ENCODE measurements at places on chromosomes 16 and 17.

- no peak for DNase-seq
- H3K36me3 ChIP-seq, result no peaks in the 10 kb centered on the region
- H3K27ac ChIP-seq, result no peak overlapping the region
Observed at GRCh38 chr16:66976746-66977145, 11.6 kb upstream of the CES4A start.

DNA sequence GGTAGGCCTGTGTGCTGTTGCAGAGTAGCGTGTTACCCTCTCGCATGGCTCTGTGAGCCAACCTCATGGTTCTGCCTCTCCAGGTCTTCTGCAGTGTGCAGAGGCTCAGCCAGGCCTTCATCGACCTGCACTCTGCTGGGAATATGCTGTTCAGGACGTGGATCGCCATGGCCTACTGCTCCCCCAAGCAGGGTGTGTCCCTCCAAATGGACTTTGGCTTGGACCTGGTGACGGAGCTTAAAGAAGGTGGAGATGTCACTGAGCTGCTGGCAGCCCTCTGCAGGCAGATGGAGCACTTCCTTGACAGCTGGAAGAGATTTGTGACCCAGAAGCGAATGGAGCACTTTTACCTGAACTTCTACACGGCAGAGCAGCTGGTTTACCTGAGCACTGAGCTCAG, 75.8 kb upstream of the ENDOV start:
- no peak overlapping the region for H3K27ac ChIP-seq
- H3K27me3 ChIP-seq, result no peaks in the 10 kb centered on the region
- H3K4me3 ChIP-seq, result no peak overlapping the region

- H3K27me3 ChIP-seq, result no peaks in the 10 kb centered on the region
- H3K27ac ChIP-seq, result no peak overlapping the region
- no peaks in the 10 kb centered on the region for H3K36me3 ChIP-seq
- no peaks in the 10 kb centered on the region for H3K4me1 ChIP-seq
- DNase-seq, result no peak
Observed at GRCh38 chr16:63461248-63461841, 1425.1 kb upstream of the CDH8 start.

DNA sequence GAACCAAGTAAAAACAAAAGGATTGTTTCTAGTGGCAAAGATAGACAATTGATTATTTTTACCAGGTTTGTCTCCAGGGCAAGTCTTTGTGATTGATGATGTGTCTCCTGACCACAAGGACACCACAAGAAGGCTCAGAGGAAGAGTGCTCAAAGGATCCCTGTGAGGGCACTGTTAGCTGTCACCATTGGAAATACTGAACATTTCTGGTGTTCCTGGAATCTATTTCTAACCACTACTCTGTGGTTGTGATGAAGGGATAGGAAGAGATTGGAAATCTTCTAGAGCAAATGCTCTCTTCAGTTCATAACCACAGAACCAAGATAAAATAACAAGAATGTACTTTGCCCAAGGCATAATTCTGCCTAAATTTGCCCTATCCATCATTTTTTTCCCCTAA, 15.3 kb downstream of the RNF43 start:
- no peak for DNase-seq
- H3K27me3 ChIP-seq, result no peaks in the 10 kb centered on the region
- no peak overlapping the region for H3K4me3 ChIP-seq
- H3K36me3 ChIP-seq, result no peaks in the 10 kb centered on the region

DNA sequence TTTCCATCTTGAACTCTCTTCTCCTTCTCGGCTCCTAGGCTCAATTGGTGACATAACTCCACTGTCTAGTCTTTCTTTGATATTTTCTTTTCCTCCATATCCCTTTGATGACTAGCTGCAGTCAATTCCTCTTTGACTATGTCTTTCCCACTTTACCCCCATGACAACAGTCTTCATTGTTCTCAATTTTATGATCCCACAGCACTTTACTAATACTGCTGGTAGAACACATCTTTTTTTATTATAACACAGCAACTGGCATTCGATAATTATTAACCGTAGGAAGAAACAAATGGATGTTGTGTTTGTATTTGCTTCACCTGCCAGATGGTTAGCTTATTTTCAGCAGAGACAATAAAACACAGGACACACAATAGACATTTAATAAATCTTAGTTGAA, 1.3 kb downstream of the KRTAP3-3 start:
- no peaks in the 10 kb centered on the region for H3K4me1 ChIP-seq
- no peak for DNase-seq
- H3K36me3 ChIP-seq, result no peaks in the 10 kb centered on the region
- no peak overlapping the region for H3K4me3 ChIP-seq
- H3K27ac ChIP-seq, result no peak overlapping the region

GRCh38 chr17:45046537-45047125, 4.8 kb downstream of the DCAKD start:
- no peak overlapping the region for H3K4me3 ChIP-seq
- H3K36me3 ChIP-seq, result peaks cover 3% of the 10 kb centered on the region
- H3K4me1 ChIP-seq, result peaks cover 26% of the 10 kb centered on the region
- H3K27ac ChIP-seq, result no peak overlapping the region
- DNase-seq, result no peak
- no peaks in the 10 kb centered on the region for H3K27me3 ChIP-seq

DNA sequence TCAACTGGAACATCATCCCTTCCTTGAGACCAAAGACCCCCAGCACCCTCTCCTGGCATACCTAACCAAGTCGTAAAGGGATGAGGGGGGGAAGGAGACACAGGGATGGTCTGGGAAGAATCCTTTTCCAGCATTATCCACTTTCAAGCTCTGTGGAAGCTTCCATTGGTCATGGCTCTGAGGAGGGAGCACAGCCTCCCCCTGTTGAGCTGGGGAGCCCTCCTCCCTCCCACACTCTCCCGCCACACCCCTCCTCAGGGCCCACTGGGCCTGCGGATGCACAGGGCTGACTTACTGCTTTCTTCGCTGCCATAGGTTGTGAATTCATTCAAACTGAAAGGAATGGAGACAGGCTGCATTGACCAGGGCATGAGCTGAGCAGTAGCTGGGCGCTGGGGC, 12.4 kb downstream of the CSF3 start:
- no peaks in the 10 kb centered on the region for H3K27me3 ChIP-seq
- no peak for DNase-seq
- peaks cover 82% of the 10 kb centered on the region for H3K36me3 ChIP-seq
- no peak overlapping the region for H3K4me3 ChIP-seq
- H3K4me1 ChIP-seq, result no peaks in the 10 kb centered on the region

DNA sequence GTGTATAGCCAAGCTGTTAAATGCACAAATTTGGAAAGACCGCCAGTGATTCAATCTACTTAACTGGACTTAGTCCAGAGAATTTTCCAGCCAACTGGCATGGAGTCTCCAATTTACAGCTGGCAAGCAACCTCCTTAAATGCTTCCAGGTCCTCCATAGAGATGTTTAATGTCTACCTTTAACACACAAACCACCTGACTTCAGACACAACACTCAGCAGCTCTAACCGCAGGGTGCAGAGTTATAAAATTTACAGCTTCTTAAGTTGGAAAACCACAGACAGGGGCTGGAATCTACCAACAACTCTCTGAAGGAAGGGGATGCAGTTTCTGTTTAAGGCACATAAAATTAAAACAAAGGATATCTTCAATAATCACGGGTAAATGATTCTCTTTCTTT, 106.9 kb downstream of the SYCE1L start:
- peaks cover under 1% of the 10 kb centered on the region for H3K4me1 ChIP-seq
- no peaks in the 10 kb centered on the region for H3K36me3 ChIP-seq
- H3K4me3 ChIP-seq, result no peak overlapping the region
- H3K27ac ChIP-seq, result no peak overlapping the region
- H3K27me3 ChIP-seq, result peaks cover 27% of the 10 kb centered on the region

- H3K4me3 ChIP-seq, result no peak overlapping the region
- no peak for DNase-seq
- peaks cover 18% of the 10 kb centered on the region for H3K4me1 ChIP-seq
- H3K36me3 ChIP-seq, result peaks cover 55% of the 10 kb centered on the region
Observed at GRCh38 chr17:82583720-82584234, 64.2 kb downstream of the FOXK2 start.

DNA sequence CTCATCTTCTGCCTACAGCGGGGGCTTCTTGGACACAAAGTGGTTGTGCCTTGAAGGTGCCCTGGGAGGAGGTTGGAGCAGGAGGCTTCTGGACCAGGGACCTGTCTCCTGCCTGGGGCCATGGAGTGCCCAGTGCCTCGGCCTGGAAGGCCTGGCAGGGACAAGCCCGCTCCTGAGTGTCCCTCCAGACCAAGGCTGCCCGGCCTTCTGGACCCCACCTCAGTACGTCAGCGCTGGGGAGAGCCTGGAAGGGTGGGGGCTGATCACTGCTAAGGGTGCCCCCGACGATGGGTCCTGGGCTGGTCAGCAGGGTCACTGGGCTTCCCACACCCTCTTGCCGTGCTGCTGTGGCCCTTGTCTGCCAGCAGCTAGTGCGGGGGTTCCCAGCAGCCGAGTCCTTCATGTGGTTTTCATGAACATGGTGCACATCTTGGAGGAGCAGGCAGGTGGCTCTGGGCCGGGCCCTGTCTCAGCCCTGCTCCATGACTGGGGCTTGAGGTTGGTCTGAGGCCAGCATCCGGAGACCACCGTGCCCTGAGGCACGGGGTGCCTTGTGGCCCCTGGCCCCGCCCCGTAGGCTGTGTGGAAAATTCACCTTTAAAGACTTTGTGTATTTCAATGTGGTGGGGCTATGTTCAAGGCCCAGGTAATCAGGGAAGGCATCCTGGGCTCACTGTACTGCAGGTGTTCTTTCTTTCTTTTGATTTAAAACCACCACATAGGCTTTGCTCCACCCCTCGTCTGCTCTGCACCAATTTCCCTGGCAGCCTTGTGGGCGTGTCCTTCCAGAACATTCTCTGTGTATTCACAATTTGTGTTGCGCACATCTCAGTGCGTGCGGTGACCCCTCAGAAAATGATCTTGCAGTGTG, 22.4 kb downstream of the MGRN1 start:
- H3K4me3 ChIP-seq, result no peak overlapping the region
- H3K27me3 ChIP-seq, result no peaks in the 10 kb centered on the region
- no peak for DNase-seq
- H3K36me3 ChIP-seq, result peaks cover 30% of the 10 kb centered on the region
- H3K4me1 ChIP-seq, result peaks cover 25% of the 10 kb centered on the region

DNA sequence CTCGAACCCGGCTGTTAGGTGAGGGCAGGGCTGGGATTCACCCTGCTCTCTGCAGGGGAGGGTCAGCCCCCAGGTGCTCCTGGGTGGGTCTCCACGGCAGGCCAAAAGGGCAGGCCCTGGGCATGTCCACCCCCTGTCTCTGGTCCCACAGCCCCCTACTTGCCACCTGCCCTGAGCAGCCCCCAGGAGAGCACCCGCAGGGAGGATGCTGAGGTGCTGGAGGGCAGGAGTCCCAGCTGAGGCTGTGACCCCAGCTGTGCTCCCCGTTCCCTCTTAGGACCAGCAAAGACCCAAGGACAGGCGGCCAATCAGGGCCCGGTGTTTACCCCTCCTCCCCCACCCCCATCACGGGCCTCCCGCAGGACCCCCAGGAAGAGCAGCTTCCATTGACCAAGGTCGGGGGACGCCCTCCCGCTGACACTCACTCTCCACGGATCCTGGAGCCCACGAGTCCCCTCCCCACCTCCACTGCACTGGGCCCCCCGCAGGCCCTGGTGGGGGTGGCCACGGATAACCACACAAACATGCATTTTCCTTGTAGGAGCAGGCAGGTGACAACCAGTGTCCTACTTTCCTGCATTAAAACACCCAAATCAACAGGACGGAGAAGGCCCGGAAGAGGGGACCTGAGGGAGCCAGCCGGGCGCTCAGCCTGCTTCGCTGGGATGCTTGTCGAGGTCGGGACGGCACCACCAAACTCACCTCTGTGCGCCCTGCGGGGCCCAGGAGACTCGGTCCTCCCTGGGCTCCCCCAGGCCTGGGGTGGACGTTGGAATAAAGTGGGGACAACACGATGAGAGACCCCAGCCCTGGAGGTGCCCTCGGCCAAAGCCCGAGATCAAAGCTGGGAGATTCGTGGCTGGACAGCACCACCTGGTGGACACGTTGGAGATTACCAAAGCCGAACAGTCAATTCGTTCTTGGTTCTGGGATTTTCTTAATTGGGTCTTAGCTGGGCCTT, 22.5 kb upstream of the ENPP7 start:
- H3K27me3 ChIP-seq, result peaks cover 7% of the 10 kb centered on the region
- peak; percentile 61 for DNase-seq
- no peaks in the 10 kb centered on the region for H3K36me3 ChIP-seq

DNA sequence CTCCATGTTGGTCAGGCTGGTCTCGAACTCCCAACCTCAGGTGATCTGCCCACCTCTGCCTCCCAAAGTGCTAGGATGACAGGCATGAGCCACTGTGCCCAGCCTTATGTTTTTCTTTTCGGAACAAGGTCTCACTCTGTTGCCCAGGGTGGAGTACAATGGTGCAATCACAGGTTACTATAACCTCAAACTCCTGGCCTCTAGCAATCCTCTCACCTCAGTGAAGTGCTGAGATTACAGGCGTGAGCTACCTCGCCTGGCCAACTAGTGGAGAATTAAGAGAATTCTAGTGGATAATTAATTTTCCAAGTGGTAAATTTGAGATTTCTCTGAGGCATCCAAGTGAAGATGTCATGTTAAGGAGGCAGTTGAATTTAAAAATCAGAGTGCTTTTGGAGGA, 2.9 kb upstream of the FBXO47 start:
- H3K36me3 ChIP-seq, result no peaks in the 10 kb centered on the region
- no peak overlapping the region for H3K4me3 ChIP-seq
- H3K4me1 ChIP-seq, result peaks cover 10% of the 10 kb centered on the region
- no peak overlapping the region for H3K27ac ChIP-seq
- DNase-seq, result no peak
- peaks cover 2% of the 10 kb centered on the region for H3K27me3 ChIP-seq

DNA sequence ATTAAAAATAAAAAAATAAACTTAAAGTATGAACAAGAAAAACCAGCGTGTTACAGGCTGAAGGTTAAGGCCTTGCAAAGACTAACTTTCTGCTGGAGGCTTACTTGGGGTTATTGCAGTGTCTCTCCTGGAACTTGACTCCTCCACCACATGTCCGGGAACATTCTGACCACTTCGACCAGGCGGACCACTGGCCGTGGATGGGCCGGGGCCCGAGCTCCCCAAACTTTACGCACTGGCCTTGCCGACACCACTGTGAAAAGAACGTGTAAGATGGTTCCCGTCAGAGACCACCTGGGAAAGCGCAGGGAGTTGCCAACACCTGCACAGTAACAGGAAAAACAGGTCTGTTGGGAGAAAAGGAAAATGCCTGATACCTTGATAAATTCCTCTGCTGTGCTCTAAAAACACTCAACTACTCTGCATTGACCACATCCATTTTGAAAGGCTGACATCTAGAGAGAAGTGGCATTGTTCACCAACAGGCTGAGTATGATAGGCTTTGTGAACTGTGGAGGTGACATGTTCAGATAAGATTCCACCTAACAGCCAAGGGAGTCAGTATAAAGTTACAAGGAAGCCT, 99.1 kb downstream of the ADAMTS18 start:
- H3K27ac ChIP-seq, result no peak overlapping the region
- peaks cover 6% of the 10 kb centered on the region for H3K27me3 ChIP-seq
- no peaks in the 10 kb centered on the region for H3K36me3 ChIP-seq
- no peak overlapping the region for H3K4me3 ChIP-seq
